ENCODE measurements at places on chromosomes 4 and X.

DNA sequence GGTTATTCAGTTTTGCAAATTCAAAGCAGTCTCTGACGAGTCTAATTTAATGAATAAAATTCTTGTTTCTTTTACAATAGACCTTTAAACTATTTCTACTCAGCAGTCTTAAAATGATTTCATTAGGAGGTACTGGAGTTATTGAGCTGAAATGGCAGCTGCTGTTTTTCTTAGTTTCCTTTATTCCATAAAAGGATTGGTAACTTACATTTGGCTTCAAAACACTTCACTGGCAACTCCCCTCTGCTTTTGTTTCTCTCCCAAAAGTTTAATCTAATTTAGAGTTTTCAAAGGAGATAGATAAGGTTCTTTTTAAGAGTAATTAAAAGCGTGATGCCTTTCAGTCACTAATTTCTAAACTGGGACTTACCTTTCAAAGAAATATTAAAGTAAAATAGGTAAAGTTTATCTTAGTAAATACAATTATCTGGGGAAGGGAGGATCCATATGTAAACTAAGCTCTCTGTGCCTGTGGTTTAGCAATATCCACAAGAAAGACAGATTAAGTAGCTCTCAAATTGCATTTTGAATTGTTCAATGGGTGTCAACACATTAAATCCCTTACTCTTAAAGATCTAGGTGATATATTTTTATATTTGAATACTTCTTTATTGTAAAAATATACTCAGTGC lies 17.1 kb upstream of the PCDH10 start:
- DNase-seq, result no peak

DNA sequence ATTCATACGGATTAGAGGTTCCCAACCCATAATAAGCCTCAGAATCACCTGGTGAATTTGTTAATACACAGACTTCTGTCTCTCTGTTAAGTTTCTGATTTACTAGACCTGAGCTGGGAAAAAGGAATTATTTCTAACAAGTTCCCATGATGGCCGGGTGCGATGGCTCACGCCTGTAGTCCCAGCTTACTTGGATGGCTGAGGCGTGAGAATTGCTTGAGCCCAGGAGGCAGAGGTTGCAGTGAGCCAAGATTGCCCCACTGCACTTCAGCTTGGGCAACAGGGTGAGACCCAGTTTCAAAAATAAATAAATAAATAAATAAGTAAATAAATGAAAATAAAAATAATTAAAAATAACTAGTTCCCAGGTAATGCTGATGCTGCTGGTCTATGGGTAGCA lies 412.3 kb downstream of the GALNTL6 start:
- DNase-seq, result no peak

GRCh38 chr4:139144911-139145551 lies 32.0 kb downstream of the ELF2 start:
- no peak for DNase-seq

DNA sequence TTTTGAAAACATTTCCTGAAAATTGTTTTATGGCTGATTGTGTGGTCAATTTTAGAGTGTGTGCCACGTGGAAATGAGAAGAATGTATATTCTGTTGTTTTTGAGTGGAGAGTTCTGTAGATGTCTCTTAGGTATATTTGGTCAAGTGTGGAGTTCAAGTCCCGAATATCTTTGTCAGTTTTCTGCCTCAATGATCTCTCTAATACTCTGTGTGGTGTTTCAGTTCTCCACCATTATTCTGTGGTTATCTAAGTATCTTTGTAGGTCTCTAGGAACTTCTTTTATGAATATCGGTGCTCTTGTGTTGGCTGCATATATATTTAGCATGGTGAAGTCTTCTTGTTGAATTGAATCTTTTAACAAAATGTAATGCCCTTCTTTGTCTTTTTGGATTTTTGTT lies 113.3 kb downstream of the LINC00632 start:
- DNase-seq, result no peak

GRCh38 chr4:159008671-159009070 lies 94.2 kb upstream of the RAPGEF2 start:
- no peak for DNase-seq

DNA sequence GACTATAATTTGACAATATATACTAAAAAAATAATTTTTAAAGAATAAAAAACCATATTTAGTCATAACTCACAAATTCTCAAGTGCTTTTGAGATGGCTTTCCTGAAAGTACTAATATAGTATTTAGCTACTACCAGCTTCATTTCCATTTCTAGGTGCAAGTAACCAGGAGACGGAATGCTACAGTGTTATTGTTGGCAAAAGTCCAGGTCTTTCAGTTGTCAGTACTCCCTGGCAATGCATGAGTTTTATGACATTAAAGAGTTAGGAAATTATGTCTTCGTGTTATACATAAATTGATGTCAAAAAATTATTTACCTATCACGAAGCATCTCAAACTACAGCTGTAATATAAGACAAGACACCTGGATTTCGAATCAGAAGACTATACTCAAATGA lies 45.0 kb downstream of the TMEM47 start:
- DNase-seq, result no peak

- no peak for DNase-seq
Measured at GRCh38 chrX:113747274-113747973, 836.5 kb upstream of the HTR2C start.
